Natural killer cell (primary cell): ENCODE measurements at places on chromosomes 11 and 22. TPM values are rescaled to one million over a fixed set of nuclear protein-coding genes. Genes with fewer than 3 reads are reported as not detected.

The IGLL1 gene
- not detected for total RNA-seq

The TMEM191B gene
- total RNA-seq = 8.5 TPM

The CD82 gene
- 11.6 TPM for total RNA-seq

The PHLDA2 gene
- total RNA-seq = 2.2 TPM

GRCh38 chr22:36730176-36730858 lies 26.8 kb upstream of the CACNG2 start:
- H3K36me3 ChIP-seq = no peaks in the 10 kb centered on the region
- no peaks in the 10 kb centered on the region for H3K4me1 ChIP-seq
- no peak overlapping the region for H3K4me3 ChIP-seq
- no peaks in the 10 kb centered on the region for H3K27me3 ChIP-seq

DNA sequence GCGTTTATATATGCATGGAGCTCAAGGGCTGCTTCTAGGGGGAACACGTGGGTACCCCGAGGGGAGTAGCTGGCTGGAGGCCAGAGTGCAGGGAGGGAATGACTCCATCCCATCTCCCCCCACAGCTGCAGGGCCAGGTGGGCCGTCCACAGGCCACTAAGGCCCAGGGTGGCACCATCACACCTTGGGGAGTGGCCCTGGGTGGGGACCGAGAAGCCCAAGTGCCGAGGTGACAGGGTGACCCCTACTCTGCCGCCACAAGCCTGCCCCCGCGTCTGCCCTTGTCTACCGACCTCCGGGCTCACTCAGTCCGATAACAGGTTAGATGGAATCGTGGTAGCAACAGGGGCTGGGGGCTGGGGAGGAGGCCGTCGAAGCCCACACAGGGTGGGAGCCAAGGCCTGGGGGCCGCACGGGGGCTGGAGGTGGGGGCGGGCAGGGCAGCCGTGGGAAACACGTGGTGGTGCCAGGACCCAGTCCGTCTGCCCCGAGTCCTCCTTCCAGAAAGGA lies 125.7 kb downstream of the KCNQ1OT1 start:
- H3K27me3 ChIP-seq = no peaks in the 10 kb centered on the region
- no peak for DNase-seq
- H3K4me3 ChIP-seq = no peak overlapping the region
- H3K4me1 ChIP-seq = peaks cover 19% of the 10 kb centered on the region

DNA sequence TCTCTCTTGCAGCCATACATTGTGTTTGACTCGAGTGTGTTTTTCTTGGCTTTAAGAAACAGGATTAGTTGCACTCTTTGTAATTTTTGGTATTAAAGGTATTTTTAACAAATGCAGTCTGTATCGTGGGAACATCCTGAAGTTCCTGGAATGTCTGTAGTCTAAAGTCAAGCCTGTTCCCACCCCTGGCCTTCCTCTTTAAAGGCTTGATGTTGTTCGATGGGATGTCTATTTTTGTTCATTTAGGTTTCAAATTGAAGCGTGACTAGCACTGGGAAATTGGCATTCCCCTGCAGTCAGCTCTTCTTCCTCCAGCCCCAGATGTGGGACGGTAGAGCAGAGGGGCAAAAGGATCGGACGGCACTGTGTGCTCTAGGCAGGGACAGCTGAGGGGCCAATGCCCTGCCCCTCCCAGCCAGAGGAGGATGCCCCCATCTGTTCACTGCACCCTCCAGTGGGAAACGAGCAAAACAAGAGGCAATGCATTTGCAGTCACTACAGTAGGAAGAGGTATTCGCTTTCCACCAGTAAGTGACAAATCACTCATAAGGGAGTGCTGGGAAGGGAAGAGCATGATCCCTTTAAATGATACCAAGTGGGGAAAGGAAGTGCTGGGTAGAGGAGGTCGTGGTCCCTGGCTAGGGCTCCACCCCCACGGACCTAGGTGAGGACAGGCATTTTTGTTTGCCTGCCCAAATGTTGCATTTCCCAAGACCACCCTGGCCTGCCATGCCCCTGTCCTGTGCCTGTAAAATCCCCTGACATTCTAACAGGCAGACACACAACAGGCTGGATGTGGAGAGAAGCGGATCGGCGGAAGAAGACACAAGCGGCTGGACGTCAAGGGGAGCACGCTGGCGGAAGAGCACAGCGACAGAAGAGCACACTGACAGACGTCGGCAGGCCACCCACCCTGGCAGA lies 47.4 kb upstream of the SEPTIN5 start:
- H3K27ac ChIP-seq = no peak overlapping the region
- H3K4me1 ChIP-seq = no peaks in the 10 kb centered on the region
- no peaks in the 10 kb centered on the region for H3K27me3 ChIP-seq

DNA sequence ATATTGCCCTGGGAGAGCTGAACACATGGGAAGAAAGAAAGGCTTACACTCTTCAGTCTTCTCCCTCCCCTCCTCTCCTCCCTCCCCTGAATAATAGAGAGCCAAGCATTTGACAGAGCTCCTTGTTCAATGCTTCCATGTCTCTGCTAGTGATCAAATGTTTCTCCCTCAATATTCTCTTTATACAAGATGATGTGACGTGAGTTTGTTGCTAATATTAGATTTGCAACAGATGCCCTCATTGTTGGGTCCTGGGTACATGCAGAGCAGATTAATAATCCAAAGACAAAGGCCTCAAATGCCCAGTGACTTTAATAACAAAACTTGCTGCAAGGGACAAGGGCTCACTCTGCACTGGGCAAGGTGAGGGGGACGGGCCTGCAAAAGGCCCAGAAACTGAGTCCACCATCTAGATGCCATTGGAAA lies 7.1 kb upstream of the ENDOD1 start:
- H3K4me1 ChIP-seq = no peaks in the 10 kb centered on the region
- no peak overlapping the region for H3K4me3 ChIP-seq
- no peaks in the 10 kb centered on the region for H3K36me3 ChIP-seq
- H3K27me3 ChIP-seq = no peaks in the 10 kb centered on the region
- no peak for DNase-seq
- no peak overlapping the region for H3K27ac ChIP-seq

DNA sequence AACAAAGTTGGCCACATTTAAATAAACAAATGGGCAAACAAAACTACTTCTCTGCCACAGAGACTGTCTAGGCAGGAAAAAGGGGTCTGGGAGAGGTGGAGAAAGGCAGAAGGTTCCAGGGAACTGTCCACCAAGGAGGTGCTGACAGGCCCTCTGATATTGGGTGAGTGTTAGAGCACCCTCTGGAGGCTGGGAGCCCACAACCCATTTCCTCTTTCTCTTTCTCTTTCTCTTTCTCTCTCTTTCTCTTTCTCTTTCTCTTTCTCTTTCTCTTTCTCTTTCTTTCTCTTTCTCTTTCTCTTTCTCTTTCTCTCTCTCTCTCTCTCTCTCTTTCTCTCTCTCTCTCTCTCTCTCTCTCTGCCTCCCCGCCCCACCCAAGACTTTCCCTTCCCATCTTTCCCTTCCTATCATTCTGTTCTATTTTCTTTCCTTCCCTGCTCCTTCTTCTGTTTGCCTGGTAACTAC lies 912.8 kb downstream of the DLG2 start:
- H3K27ac ChIP-seq = no peak overlapping the region
- no peaks in the 10 kb centered on the region for H3K27me3 ChIP-seq
- no peaks in the 10 kb centered on the region for H3K4me1 ChIP-seq
- no peak for DNase-seq
